GM23248 (cell line): ENCODE measurements at places on chromosomes 5 and 9.

GRCh38 chr5:178356431-178356872, 123.8 kb upstream of the PHYKPL start:
- no peak for DNase-seq

GRCh38 chr5:115671939-115672338, 46.1 kb upstream of the TMED7 start:
- DNase-seq = no peak

- DNase-seq = no peak
Measured at GRCh38 chr5:140567871-140568270, 3.2 kb downstream of the SLC35A4 start.

- DNase-seq = no peak
Measured at GRCh38 chr9:133948561-133949485, 43.3 kb downstream of the VAV2 start.

DNA sequence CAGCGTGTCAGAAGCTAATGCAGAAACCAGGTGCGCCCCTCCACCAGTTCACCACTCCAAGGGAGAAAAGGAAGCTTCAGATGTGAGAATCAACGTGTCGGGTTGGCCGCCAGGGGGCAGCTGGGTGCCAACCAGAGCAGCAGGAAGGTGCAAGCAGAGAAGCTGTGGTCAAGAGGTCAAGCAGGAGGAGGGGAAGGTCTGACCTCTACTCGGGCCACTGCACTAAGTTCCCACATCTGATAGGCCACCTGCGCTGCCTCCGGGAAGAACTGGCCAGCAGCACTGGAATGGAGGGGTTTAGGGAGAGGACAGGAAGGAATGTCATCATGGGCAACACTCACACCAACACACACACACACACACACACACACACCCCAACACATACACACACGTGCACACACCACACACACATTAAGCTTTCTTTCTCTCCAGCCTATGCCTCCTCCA, 31.4 kb downstream of the ANXA6 start:
- peak; percentile 72 for DNase-seq

- DNase-seq = no peak
Measured at GRCh38 chr9:36306471-36307306, 48.4 kb upstream of the GNE start.

DNA sequence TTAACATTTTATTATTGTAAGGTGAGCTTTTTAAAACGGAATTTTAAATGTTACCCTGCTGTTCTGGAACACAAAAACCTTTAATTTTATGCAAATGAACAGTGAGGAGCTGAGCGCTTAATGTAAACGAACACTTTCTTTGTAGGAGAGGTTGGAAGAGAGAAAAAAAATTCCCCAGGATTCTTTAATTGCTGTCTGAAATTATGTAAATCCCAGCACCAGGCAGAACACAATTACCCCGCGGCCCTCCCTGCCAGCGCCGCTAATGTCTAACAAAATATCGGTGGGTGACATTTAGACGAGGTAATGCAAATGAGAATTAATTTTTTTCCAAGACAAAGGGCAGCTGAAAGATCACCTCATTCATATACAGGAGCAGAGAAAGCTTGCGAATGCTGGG, 143.4 kb upstream of the MVB12B start:
- DNase-seq = no peak

GRCh38 chr5:171899792-171900191, 106.6 kb downstream of the FBXW11 start:
- DNase-seq = no peak

DNA sequence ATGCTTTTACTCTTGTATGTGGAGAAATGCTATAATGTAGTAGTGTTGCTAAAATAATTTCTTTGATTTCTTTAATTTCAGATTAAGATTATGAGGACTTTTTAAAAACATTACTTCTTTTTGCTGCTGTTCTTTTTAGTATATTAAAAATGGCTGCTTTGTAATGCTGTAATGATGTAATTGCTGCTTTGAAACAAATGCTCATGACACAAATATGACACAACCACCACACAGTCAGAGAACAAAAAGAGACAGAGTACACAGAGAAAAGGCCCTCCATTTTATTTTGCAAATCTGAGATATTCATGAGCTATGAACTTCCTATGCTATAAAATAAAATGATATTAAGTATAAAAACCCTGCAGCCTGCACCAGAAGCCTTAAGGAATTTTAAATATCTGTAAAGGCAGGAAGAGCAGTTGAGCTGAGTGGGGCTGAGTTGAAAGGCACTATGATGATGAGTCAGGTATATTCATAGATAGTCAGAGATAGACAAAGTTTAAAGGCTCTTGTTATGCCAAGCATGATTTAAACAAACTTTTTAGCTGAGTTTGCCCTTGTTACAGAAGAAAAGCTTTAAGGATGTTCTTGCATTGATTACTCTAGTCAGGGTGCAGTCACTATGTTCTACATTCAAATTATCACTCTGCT, 5.1 kb upstream of the POU5F2 start:
- DNase-seq = peak; percentile 73

GRCh38 chr5:58871648-58872242, 288.9 kb downstream of the RAB3C start:
- peak; percentile 47 for DNase-seq

- DNase-seq = peak; percentile 32
Measured at GRCh38 chr5:87061046-87061445, 206.6 kb upstream of the RASA1 start.

DNA sequence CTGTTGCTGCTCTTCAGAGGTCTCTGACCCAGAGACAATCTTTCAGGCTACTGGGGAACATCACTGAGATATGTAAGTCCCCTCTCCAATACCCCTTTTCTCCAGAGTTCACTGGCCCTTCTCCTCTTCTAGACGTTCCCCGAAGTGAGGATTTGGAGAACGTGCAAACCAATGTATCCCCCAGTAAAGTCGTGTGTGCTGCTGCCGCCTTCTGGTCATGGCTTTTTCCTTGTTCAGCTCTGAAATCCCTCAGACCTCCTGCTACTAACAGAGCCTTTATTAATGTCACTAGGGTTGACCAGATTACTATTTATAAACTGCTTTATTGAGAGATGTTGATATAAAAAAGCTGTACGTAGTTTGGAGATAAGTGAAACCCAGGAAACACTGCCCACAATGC, 1028.6 kb downstream of the CDH9 start:
- no peak for DNase-seq

- DNase-seq = no peak
Measured at GRCh38 chr5:87154191-87154590, 113.5 kb upstream of the RASA1 start.

DNA sequence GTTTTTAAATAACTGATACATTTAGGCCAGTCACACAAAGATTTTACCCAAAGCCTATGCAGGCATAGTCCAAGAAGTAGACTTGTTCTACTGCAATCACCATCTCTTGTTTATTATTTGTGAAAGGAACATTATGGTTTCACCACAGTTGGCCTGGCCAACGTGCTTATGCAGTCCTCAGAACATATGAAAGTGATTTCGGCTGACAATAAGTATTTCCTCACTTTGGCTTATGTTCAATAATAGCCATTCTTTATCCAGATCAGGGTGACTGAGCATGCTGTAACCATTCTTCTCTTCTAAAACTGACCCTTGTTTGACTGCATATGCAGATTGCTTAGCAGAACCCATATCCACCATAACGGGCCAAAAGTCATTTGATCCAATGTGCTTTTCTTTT, 76.6 kb upstream of the CCDC152 start:
- DNase-seq = peak; percentile 27

DNA sequence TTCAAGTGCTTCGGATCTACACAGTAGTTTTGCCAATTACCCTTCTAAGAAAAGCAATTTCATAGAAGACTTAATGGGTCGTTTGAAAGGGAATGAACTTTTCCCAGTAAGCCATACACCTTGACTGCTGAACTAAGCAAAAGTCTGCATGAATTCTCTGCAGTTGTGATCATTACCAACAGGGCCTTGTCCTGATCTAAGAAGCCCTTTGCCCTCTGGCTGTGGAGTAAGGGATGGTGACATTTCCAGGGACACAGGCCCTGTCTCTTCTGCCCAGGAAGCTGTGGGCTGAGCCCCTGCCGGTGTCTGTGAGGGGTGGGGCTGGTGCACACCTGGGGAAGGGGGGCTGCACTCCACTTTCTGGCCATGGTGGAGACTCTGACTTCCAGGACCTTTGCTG, 30.5 kb downstream of the ZDHHC11 start:
- no peak for DNase-seq

GRCh38 chr9:126496181-126496576, 117.5 kb upstream of the LMX1B start:
- DNase-seq = no peak

DNA sequence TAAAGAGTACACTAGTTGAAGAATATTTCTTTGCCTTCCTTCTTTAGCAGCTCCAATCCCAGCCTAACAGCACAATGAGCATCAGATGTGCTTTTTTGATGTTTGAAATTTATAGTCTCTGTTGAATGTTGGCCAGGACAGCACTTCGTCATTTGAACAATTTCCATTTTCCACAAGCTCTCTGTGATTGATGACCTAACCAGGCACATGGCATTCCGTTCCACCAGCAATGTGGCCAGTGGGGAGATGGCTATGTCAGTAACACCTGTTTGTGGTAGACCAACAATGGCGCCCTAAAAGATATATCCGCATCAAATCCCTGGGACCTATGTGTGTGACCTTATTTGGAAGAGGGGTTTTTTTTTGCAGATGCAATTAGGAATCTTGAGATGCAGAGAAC, 66.8 kb downstream of the PALM2AKAP2 start:
- no peak for DNase-seq

GRCh38 chr5:30749971-30750370, 443.5 kb upstream of the CDH6 start:
- peak; percentile 23 for DNase-seq

- DNase-seq = no peak
Measured at GRCh38 chr9:23557689-23558088, 268.4 kb downstream of the ELAVL2 start.

DNA sequence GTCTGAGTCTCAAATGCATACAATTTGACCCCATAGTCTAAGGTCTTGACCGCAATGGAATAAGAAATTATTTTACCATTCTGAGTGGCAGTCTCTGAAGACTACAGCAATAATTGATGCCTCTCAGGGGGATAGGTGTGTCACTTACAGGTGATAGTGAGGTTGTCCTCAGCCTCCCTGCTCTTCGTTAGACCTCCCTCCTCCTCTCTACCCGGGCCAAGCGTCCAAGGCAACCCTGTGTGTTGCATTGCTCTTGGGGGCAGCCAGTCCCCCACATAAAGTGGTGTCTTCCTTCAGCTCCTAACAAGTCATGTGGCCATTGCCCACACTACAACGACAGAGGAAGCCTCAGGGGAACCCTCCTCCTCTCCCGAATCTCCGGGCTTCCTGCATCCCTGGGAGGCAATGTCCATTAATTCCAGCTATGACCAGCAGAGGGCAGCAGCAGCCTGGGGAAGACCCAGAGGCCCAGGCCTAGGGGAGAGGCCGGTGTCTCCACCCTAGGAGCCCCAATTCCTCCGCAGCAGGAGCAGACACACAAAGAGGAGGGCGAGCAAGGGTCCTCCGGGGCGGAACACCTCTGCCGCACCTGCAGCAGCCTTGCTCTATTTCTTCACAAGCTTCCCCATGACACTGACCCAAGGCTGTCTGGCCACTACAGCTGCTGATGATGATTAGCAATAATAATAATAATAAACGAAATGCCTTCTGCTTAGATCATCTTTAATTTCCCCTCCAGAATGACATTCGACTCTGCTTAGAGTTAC, 134.8 kb downstream of the KCNIP1 start:
- DNase-seq = peak; percentile 54

GRCh38 chr9:93958819-93959682, 3.9 kb upstream of the BARX1 start:
- peak; percentile 63 for DNase-seq

- no peak for DNase-seq
Measured at GRCh38 chr5:157819502-157820115, 39.3 kb downstream of the CLINT1 start.

GRCh38 chr9:35340046-35340445, 149.9 kb upstream of the RUSC2 start:
- peak; percentile 53 for DNase-seq

DNA sequence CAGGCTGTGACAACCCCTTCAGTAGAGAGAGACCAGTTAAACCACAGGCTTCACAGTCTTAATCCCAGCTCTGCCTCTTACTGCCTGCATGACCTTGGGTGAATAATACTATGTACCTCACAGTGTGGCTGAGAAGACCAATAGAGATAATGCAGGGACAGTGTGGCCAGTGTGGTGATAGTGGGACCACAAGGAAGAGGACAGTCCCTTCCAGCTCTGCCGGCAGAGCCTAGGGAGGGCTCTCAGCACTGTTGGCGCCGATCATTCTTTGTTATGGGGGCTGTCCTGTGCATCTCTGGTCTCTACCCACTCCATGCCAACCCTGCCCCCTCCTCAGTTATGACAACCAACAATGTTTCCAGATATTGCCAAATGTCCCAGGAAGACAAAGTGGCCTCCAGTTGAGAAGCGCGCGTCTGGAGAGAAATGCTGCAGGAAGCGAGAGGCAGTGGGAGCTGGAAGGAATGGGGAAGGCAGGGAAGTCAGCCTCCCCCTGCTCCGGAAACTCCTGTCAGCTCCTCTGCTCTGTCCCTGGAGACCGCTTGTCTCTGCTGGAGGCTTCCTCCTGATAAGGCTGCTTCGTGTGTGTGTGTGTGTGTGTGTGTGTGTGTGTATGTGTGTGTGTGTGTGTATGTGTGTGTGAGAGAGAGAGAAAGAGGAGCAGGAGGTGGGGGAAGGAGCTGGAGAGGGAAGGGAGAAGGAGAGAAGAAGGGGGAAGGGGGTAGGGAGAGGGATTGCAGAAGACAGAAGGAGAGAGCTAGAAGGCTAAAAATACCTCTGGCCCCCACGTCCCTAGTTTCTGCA, 31.8 kb upstream of the FABP6 start:
- DNase-seq = no peak

GRCh38 chr5:168301593-168302390, 10.3 kb downstream of the WWC1 start:
- DNase-seq = peak; percentile 70

DNA sequence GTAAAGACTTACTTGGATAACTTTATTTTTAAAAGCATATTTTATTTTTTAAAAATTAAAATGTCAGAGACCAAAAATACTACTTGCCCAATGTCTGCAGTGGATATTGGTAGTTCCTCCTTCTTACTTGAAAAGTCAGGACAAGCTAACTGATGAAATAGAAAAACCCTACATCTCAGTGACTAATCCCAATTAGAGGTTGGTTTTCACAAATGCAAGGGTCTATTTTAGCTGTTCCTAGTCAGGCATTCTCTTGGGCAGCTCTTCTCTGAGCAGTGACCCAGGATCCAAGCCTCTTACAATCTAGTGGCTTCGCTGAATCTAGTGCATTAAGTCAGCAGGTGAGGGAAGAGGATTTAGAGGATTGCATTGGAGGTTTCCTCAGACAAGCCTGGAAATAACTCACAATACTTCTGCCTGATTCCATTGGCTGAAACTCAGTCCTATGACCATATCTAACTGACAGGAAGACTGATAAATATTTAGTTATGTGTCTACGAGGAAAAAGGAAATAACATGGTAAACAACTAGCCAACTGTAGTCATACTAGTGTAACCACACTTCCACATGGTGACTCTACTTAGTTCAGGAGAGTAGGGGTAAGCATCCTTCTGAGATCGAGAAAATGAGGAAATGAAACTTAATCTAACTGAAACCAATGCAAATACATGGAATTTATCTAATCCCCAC, 34.2 kb upstream of the MIER3 start:
- peak; percentile 4 for DNase-seq
